ENCODE measurements at places on chromosomes 6 and 20.
A peak's percentile ranks its signal among the peaks of the same experiment; 100 is the strongest.

- DNase-seq, result no peak
Observed at GRCh38 chr6:163165922-163166321, 248.6 kb upstream of the QKI start.

DNA sequence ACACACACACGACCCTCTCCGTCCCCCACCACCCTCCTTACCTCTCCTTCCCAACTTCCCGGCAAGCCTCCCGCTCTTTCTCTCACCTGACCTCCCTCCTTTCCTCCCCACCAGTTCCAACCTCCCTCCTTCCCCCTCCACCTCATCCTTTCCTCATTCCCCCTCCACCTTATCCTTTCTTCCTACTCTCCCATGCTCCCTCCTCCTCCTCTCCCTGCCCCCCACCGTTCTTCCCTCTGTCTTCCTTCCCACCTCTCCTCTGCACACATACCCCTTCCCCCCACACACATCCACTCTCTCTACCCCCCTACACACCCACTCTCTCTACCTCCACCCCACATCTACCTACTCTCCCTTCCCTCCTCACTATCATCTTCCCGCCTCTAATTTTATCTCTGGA lies 144.2 kb downstream of the TBC1D32 start:
- DNase-seq, result no peak

DNA sequence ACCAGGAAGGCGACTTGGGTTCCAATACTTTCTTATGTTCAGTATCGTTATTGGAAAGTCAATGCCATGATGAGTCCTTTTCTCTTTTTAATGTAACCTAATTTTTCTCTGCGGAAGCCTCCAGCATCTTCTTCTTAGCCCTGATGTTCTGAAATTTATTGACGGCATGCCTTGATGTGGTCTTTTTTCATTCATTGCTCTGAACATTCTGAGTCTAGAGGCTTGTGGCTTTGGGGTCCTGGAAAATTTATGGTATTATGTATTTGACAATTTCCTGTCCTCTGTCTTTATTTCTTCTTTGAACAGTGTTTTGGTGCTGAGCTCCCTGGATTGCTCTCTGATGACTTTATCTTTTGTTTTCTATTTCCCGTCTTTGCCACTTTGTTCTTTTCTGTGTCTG lies 28.7 kb upstream of the MAS1 start:
- DNase-seq, result no peak

GRCh38 chr6:77880501-77880900 lies 227.7 kb downstream of the MEI4 start:
- no peak for DNase-seq

DNA sequence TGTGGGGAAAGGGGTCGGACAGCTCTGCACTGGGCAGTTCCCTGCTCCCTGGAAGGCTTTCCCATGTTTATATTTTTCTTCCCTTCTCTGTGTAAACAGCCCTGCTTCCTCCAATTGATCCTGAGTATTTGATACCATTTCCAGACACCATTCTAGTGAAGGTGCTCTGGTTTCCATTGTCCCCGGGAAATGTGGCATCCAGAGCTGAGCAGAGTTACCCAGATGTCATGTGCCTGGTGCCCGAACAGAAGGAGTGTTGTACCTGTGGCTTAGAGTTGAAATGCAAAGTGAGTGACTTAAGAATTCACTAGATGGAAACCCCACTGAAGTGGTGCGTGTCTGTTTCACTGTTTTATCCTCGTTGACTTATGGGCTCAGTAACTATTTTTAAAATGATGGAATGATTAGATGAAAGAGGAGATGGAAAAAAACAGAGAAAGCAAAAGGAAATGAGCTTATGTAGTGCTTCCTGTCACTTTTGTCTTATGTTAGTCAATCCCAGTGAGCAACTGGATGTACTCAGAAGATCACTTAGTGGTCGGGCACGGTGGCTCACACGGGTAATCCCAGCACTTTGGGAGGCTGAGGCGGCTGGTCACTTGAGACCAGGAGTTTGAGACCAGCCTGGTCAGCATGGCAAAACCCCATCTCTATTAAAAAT lies 83.8 kb downstream of the SASH1 start:
- DNase-seq, result no peak

GRCh38 chr6:81816380-81816779 lies 63.9 kb upstream of the TENT5A start:
- DNase-seq, result no peak

GRCh38 chr6:120735641-120736040 lies 598.6 kb downstream of the TBC1D32 start:
- no peak for DNase-seq

- no peak for DNase-seq
Observed at GRCh38 chr20:17189976-17190695, 36.7 kb upstream of the PCSK2 start.

GRCh38 chr20:24797745-24798655 lies 151.1 kb upstream of the CST7 start:
- no peak for DNase-seq

GRCh38 chr6:33066917-33067521 lies 6.4 kb downstream of the HLA-DPA1 start:
- no peak for DNase-seq

DNA sequence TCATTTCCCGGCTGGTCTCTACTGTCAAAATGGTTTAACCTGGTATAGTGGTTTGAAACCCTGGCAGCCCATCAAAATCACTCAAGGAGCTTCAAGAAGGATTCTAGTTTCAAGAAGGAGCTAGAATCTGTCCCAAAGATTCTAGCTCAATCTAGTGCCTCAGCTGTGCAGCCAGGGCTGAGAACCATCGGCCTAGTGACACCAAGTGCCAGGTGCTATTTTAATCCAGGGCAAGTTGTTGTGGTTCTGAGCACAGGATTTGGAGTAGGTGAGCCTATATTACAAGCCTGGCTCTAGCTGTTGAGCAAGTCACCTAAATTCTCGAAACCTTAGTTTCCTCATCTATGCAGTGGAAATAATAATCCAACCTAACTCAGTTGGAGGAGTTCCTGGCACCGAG lies 3.7 kb downstream of the MOCS1 start:
- no peak for DNase-seq

DNA sequence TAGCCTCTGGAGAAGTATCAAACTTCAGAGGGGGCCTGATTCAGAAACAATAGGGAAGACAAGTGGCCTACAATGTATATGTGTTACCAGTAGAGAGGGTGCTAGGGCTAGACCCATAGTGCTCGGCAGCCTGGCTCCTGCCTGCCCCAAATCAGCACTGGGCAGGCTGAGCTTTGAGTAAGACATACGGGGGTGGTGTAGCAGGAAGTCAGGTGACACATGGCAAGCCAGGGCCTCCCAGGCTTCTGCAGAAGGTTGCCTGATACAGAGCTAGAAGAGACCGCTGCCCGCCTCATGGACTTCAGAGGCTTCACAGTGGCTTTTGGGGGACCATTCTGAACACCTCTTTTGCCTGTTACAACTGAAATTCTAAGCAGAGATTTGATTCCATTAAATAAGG lies 43.4 kb downstream of the RALY start:
- DNase-seq, result peak; percentile 7

- DNase-seq, result no peak
Observed at GRCh38 chr6:53917464-53917842, 122.6 kb downstream of the LRRC1 start.

DNA sequence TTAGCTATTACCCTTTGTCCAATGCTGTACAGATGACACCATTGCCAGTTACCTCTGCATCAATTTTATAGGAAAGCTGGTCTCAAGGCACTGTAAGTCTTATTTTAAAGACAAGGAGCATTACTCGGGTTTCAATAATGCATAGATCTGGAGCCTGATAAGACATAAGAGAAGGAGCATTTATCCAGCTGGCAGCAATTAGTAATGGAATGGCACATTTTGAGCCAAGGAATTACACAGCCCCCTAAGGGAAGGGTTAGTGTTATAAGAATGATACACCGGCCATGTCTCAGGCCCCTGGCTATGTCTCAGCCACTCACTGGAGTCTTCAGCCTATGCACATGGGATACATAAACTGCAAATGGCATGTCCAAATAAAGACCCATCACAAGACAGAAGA lies 23.1 kb upstream of the TMEM242 start:
- DNase-seq, result no peak

DNA sequence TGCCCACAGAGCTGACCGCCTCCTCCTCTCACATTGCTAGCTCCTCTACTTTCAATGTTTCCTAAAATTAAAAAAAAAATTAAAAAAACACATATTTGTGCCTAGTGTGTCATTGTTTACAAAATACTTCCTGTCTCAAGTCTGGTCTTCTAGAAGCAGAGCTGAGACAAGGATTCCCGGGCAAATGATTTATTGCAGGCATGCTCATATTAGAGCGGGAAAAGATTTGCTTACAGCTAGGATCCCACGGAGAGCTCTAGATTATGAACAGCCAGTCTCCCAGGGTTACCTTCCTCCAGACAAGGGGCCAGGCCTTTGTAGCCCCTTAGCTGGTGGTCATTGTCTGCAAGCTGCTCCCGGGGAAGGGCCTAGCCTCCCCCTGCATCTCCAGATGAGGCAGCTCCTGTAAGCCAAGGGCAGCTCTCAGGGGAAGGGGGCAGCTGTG lies 9.4 kb downstream of the PACSIN1 start:
- no peak for DNase-seq

DNA sequence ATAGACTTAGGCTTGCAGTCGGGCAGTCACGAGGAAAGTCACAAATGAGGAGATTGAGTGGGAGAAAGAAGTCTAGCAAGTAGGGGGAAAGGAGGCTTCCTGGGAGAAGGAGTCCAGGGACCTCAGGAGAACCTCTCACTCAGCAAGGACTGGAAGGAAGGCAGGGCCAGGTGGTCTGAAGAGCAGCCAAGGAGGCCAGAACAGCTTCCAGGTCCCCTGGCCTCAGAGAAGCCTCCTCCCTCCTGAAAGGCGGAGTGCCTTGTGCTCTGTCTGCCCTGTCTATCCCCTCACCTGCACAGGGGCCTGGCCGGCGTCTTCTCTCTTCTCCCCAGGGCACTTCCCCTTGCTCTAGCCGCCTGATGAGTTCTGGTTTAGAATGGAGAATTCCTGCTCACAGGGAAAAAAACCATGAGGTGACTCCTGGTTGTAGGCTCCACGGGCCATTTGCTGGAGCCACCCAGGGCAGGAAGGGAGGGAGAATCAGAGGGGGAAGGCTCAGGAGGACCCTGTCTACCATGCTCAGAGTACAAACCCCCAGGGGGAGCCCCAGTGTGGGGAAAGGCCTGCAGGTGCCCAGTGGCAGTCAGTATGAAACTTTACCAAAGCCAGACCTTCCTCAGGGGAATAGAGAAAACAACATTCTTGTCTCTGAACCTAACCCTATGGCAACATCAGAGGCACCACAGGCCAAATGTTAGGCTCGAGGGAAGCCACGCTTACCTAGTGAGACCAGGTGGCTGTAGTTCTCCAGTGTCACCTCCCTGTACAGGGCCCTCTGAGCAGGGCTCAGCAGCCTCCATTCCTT lies 11.2 kb downstream of the ZNF337 start:
- no peak for DNase-seq

- DNase-seq, result no peak
Observed at GRCh38 chr20:38986663-38987062, 24.5 kb downstream of the DHX35 start.

DNA sequence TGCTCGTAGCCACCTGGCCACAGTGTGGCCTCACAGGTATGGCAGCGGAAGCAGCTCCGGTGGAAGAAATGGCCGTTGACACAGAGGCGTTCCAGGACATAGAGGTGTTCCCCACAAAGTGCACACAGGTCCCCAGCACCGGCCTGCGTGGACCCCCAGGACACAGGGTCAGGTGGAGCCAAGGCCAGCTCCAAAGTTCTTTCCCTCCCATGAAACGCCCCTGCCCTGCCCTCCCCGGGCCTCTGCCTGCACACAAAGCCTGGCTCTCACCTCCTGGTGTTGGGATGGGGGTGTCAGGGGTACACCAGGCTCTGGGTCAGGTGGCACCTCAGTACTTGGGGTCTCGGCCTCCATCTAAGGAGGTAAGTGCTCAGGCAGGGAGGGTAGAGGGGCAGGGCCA lies 6.6 kb downstream of the SMPD2 start:
- no peak for DNase-seq

DNA sequence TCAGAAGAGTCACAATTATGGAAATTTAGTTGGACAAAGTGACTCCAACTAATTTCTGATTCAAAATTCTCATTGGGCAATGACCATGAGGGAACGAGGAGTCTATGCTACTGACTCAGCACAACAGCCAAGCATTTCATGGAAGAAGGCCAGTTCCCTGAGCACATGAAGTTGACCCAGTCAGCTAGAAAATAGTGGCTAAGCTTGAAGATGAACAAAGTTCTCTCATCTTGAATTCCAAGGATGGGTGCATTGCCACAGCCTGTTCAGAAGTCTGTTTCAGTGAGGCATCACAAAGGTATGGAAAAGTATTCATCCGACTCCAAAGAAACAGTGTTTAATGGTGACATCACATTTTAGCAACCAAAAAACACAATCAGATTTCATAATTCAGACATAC lies 676.9 kb downstream of the HACE1 start:
- no peak for DNase-seq
